ENCODE measurements at places on chromosomes 5 and 9.

DNA sequence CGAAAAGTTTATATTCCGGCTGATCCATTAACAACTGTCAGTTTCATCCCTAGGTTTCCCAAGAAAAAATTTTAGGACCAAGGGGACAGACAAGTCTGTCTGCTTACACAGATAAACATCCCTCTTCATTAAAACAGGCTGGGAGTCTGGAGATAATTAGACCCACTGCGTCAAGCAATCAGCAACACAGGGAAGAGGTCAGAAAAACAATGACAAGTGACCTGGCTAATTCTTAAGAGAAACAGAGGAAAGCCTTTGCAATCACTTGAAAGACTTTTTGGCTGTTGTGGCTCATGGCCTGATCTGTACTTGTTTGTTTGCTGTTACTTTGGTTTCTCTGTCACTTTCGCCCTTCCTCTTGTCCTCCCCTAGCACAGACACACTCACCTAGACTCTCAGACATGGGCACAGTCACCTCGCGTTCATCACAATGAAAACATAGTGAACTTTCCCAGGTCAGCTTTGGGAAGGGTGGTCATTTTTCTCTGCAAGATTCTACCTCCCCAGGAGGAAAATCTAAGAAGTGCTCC lies 2.9 kb upstream of the CCDC192 start:
- DNase-seq = no peak

DNA sequence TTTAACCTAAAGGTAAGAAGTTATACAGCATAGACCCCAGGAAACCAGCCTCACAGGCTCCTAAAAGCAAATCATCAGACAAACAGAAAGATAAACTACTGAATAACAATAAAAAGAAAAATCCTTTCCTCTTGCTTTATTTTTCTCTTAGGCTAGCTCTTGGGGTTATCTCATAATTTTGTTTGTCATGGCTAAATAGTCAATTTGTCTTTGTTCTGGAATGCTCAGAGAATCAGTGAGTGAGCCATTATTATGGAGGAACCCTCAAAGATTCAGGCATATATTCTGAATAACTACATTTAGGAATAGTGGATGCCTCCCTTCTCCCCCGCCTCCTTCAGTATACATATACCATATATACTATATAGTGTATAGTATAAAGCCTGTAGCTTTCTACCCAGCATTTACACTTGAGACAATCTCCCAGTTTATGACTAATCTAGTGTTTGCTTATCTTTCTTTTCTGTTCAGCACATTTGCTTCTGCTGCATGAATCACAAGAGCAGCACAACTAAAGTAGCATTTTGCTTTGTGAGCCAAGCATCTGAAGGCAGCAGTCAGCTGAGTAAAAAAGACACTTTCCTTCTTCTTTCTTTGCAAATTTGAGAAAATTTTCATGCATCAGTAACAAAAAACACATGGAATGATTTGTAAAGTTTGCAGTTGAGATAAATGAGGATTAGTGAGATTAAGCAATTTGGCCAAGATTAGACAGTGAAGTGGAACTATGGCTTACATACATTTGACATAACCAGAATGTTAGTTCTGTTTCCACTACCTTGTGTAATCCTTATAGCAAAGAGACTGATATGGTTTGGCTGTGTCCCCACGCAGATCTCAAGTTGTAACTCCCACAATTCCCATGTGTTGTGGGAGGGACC lies 45.3 kb upstream of the PPP3R2 start:
- DNase-seq = peak; percentile 4

- DNase-seq = no peak
These were observed 7.4 kb downstream of the MTX3 start for GRCh38 chr5:79983618-79984017.

DNA sequence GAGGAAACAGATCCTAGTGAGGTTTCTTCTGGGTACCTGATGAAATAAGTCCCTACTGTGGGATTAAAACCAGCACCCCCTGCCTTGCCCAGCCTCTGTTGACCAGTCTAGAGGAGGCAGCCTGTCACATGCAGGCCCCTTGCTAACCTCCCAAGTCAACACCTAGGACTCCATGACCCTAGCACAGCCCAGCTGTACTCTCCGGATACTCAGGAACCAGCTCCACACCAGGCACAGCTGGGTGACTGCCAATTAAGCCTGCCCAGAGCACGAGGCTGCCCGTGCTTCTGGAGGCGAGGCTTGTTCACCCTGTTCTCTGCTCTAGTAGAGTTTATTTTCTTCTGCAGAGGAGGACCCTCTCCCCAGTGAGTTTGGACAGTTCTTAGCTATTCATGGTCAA lies 92.5 kb downstream of the SNX24 start:
- no peak for DNase-seq

DNA sequence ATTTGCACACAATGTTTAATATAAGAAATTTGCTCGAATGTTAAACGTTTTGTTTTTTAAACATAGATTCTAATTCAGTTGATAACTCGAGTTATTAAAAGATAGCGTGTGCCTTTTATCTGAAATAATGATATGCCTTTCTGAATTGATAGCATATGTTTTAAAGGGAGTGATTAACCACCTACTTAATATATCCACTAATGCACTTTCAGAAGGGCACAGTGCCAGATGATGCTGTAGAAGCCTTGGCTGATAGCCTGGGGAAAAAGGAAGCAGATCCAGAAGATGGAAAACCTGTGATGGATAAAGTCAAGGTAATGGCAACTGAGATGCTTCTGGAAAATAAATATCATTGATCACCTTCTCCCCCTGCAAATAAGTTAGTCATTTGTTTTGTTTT lies 53.9 kb downstream of the ERAP1 start:
- DNase-seq = no peak

DNA sequence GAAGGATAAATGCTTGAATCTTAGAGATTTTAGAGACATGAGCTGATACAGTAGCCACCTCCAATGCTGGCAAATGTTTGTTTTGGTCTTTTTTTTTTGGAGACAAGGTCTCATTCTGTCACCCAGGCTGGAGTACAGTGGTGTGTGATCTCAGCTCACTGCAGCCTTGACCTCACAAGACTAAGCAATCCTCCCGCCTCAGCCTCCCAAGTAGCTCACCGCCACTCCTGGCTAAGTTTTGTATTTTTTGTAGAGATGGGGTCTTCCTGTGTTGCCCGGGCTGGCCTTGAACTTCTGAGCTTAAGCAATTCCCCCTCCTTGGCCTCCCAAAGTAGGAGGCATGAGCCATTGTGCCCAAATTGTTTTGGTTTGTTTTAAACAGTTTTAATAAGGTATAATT lies 6.8 kb upstream of the DOLPP1 start:
- no peak for DNase-seq

DNA sequence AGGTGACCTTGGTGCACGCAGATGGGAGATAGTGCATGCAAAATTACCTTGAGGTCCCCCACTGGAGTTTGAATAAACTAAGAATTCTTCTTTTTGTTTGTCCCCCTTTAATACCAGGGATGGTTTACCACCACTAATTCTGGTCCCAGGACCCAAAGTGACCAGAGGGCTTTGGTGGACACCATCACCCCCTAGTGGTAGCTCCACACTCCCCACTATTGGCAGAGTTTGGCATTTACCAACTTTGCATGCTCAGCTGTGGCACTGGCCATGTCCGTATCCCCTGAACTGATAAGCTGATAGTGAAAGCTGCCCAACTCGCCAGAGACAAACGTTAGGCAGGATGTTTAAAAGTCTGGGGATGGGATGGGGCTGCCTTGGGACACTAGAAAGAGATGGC lies 3.3 kb downstream of the ASTN2 start:
- DNase-seq = peak; percentile 22

GRCh38 chr5:104702212-104702611 lies 1139.6 kb upstream of the NUDT12 start:
- DNase-seq = no peak

DNA sequence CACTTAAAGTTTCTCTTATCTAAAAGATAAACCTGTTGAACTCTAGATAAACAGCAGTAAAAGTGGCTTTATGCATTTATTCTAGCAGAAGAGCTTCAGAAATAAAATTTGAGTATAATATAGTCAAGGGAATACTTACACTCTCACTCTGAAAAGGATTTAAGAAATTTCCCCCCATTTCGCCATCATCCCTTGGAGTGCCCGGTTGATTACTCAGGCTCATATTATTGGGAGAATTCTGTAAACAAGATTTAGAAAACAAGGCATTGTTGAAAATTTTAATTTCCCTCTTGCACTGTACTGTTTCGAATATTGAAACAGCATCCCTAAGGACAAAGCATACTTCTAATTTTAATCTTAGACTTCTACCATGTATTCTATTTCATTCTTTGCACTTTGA lies 34.5 kb upstream of the ACOT12 start:
- peak; percentile 55 for DNase-seq

DNA sequence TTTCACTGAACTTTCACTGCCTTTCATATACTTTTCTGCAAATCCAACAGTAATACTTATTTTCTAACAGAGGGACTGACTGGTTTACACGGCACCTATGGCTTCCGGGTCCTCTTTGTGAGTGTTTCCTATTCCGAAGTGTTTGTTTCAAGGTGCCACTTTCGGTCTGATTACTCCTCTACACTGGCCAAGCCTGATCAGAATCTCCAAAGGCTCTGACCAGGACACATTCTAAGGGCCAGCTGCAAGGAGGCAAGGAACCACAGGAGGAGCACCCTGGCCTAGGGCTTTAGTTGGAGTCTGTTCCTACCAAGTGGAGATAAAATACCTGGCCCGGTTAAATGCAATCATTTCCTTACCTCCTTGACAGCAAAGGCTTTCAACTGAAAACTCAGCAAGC lies 132.1 kb downstream of the GLIS3 start:
- no peak for DNase-seq

- DNase-seq = no peak
These were observed 78.5 kb downstream of the RGS3 start for GRCh38 chr9:113542006-113542405.

GRCh38 chr9:113990975-113991471 lies 87.1 kb downstream of the AMBP start:
- peak; percentile 31 for DNase-seq

GRCh38 chr5:149221326-149221725 lies 50.3 kb upstream of the AFAP1L1 start:
- peak; percentile 54 for DNase-seq

DNA sequence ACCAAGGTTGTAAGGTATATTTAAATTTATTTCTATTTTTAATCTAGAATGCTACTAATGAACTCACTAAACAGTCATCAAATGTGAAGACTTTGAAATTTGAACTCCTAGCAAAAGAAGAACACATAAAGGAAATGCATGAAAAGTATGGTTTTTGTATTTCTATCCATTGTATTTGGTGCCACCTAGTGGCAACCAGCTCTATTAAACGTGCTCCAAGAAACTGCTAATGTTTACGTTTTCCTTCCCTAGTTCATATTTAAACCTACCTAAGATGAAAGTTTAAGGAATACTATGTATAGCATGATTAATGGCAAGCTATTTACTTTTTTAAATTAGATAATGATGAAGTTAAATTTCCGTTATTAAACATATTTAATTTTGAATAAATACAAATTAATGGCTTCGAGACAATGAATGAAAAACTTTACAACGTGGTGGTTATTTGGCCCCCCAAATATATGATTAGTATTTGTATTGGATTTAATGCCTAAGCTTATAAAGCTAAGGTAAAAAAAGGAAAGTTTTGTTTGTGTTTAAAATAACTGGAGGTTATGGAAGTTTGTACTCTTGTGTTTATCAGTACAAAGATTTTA lies 115.9 kb upstream of the SH3GL2 start:
- peak; percentile 63 for DNase-seq

DNA sequence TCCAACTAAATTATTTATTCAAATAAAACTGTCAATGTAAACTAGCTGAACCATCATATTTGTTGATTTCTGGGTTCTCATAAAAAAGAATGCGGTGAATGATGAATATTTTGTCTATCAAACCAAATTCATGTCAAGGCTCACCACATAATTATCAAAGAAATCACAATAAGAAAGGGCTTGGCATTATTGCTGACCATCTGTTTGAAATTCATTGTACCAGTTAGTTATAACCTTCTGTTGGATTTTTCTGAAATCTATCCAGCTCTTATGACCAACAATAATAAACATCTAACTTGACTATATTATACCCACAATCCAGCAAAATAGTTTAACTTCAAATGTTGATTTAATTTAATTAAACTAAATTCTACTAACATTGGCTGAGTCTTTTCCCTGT lies 53.1 kb downstream of the GABRA1 start:
- no peak for DNase-seq

DNA sequence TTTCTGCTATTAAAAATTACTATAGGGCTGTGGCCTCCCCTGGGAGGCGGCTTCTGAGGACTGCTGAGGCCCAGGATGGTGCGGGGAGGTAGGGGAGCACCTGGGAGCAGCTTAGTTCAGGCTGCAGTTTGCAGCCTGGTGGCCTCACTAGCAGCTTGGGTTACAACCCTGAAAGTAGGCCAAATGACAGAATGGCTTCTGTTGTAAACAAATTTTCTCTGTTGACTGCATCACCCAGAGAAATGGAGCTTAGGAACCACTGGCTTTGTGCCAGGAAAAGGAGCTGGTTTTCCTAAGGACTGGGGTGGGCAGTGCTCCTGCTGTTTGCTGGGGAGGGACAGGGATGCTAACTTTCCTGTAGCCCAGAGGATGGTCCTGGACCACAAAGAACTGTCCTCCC lies 130.3 kb downstream of the ENTREP1 start:
- DNase-seq = no peak

DNA sequence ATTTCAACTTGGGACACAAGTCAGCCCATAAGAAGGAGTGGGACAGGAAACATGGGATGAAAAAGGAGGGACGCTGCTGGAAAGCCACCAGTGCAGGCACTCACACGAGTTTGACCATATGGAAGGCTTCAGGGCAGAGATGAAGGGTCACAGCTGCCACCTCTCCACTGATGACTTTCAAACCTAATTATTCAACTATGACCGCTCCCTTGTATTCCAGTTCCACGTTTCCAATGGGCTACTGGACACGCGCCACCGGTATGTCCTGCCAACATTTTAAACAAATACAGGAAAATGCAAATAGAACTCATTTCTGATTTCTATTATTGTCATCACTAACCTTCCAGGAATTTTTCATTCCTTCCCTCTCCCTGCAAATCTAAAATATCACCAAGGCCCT lies 134.7 kb downstream of the SLC1A3 start:
- no peak for DNase-seq

- no peak for DNase-seq
These were observed 84.2 kb downstream of the AK8 start for GRCh38 chr9:132793606-132794580.

- DNase-seq = no peak
These were observed 190.7 kb downstream of the CD180 start for GRCh38 chr5:67005737-67006499.

DNA sequence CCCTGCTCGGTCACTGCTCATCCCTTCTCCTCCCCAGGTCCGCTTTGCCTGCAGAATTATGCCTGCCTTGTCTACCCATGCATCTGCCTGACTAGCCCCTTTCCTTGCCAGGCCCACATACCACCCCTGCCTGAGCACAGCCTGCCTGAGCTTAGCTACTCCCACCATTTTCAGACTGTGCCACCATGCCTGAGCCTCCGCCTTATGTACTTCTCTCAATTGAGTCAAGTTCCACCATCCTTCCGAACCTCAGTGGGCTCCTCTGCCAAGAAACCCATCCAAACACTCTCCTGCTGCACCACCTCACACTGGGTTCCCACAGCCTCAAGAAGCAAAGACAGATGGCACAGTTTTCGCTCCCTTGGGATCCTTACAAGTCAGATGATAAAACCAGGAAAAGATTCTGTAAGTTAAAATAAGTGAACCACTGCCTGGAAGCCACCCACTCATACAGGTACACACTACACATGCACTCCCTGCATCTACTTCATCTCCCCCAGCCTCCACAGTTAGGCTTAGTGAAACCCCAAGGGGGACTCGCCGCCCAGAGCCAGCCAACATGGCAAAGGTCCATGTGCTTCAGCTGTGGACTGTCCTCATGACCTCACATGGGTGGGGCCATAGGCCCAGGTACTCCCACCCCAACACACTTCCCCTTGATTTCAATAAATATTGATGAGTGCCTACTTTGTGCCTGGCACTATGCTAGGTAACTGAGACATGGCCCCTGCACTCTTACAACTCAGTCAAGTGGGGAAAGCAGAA lies 23.1 kb downstream of the P4HA2 start:
- DNase-seq = no peak
